Ovary (tissue), 10 donors: ENCODE measurements at places on chromosomes 12 and 14. TPM values are rescaled to one million over a fixed set of nuclear protein-coding genes. Genes with fewer than 3 reads are reported as not detected.

PLEKHD1 gene
- polyA plus RNA-seq: 0.05 TPM

KRT72 gene
- not detected for polyA plus RNA-seq

DNA sequence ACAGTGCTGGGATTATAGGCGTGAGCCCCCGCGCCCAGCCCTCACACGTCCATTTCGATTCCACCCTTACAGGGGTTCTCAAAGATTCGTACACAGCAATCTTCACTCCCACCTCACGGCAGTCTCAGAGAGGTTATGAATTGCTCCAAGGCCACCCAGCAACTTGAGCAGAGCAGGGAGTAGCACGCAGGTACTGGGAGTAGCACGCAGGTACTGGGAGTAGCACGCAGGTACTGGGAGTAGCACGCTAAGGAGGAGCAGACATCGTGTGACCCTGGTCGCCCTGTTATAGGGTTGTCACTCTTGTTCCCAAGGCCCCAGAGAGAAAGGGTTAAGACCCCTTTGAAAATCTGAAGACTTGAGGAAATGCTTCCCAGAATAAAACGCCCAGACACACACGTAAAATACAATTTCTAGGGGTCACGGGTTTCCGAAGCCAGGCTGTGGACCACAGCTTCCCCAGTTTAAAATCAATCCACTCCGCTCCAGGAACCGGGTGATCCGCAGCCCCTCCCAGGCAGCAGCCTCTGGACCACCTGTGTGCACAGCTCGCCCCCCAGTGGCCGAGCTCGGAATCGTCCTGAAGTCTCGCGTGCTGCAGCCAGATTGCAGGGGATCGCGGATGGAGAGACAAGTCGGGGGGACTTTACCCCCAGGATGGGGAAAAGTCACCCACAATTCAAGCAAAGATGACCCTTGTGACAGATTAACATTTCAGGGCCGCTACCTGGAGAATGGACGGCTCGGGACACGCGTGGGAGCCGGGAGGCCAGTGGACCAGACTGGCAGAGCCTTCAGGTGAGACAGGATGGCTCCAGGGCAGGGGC lies 92.0 kb downstream of the SCARB1 start:
- H3K4me3 ChIP-seq: no peak overlapping the region
- H3K27me3 ChIP-seq: no peaks in the 10 kb centered on the region
- H3K36me3 ChIP-seq: no peaks in the 10 kb centered on the region
- DNase-seq: peak; percentile 82
- H3K4me1 ChIP-seq: peaks cover 7% of the 10 kb centered on the region
- no peak overlapping the region for H3K27ac ChIP-seq

DNA sequence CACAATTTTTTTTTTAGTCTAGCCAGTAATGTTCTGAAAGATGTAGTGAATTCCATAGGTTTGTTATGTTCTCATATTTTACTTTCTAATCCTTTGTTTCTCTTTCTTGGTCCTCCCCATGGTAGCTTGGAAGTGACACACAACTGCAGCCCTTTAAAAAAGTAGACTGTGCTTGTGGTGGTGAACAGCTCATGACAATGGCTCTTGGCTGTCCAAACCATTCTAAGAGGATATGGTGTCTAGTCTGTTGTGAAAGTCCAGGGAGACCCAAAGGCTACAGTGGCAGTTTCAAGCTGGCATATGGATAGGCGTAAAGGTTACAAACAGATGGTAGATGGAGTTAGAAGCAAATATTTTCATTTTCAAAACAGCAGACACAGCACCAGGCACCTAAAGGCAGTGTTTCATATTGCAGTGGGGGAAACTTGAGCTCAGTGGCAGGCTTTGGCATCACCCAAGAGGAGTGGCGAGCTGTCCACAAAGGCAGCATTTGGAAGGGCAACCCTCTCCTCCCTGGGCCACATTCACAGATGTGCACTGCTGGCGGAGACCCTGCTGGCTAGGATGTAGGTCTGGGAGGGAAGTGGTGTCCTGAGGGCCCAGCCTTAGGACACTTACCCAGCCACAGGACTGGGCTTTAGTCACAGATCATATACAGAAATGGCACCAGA lies 102.1 kb downstream of the DYRK2 start:
- peaks cover 2% of the 10 kb centered on the region for H3K4me1 ChIP-seq
- H3K4me3 ChIP-seq: no peak overlapping the region
- DNase-seq: no peak
- H3K27ac ChIP-seq: no peak overlapping the region
- no peaks in the 10 kb centered on the region for H3K36me3 ChIP-seq
- no peaks in the 10 kb centered on the region for H3K27me3 ChIP-seq

FKBP3 gene
- polyA plus RNA-seq: 65.9 TPM

GRCh38 chr12:100643246-100643645 lies 69.8 kb downstream of the GAS2L3 start:
- no peaks in the 10 kb centered on the region for H3K36me3 ChIP-seq
- DNase-seq: no peak
- no peaks in the 10 kb centered on the region for H3K4me1 ChIP-seq
- H3K27me3 ChIP-seq: no peaks in the 10 kb centered on the region
- no peak overlapping the region for H3K4me3 ChIP-seq
- no peak overlapping the region for H3K27ac ChIP-seq

DNA sequence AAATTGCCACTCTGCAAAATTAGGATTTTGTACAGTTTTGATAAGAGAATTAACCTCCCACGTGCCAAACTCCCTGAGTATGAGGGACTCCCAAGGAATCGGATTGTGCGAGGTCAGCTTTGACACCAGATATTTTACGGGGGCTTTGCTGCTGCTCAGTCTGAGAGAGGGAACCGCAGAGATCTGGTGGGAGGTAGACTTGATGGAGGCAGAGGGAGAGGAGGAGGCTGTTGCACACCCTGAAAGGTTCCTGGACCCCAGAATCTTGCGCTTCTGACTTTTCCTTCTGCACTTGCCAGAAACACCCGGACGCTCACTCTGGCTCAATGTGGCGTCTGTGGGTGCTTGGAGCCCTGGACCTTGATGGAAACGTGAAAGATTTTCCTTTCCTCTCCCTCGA lies 83.9 kb downstream of the PAPOLA start:
- H3K27ac ChIP-seq: no peak overlapping the region
- H3K27me3 ChIP-seq: no peaks in the 10 kb centered on the region
- no peaks in the 10 kb centered on the region for H3K4me1 ChIP-seq
- no peak for DNase-seq
- no peaks in the 10 kb centered on the region for H3K36me3 ChIP-seq
